Cardiac fibroblast (primary cell): ENCODE measurements at places on chromosomes 5 and 9.

DNA sequence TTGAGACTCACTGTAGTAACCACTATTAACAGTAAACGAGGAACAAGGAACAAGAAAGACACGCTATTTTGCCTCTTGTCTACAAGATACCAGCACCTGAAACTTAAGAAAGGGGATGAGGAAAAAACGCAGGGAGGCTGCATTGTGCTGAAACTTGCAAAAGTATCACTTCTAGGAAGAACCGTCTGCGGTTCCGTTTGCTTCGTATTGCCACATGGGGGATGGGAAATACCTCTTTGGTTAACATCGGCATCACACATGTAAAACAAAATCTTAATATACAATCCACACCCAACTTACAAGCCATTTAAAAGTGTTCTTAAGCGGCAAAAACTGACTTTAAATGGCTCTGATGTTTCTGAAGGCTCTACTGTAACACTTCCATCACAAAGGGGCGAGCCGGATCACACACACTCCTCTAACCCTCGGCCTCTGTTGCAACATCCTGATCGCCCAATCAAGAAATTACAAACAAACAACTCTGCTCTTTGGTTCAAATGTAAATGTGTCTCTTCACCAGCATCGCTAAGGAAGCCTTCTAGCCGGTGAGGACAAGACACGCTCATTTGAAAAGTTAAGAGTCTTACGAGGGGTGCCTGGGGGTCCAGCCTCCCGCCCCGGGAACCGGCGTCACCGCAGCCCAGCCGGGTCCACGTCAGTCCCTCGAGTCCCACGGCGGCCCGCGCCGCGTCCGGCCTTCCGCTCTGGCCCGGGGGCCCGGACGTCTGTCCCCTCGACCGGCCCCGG, 621 bp downstream of the SEC16A start:
- DNase-seq: peak; percentile 54

DNA sequence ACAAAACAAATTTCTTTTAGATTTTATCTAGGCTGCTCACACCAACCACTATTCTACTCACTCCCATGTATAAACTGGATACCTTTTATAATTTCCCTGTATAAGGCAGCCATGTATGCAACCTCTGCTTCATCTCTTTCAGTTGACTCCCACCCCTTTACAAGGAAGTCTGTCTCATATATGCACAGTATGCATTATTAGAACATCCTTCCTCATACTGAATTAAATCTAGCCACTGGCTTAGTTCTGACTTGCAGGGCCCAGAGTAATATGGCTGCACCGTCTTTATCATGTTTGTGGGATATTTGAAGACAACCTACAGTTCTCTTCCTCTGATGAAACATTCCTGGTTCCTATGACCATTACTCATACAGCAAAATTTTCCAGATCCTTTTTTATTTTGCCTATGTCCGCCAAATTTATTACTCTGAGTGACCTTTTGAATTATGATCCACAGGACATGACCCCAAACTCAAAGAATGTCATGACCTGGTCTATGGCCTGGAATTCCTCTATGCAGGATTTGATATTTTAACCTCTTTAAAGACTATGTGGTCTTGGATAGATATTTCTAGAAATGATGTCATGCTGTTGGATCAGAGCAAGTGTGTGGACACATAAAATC, 76.6 kb upstream of the ITGA1 start:
- DNase-seq: peak; percentile 49

DNA sequence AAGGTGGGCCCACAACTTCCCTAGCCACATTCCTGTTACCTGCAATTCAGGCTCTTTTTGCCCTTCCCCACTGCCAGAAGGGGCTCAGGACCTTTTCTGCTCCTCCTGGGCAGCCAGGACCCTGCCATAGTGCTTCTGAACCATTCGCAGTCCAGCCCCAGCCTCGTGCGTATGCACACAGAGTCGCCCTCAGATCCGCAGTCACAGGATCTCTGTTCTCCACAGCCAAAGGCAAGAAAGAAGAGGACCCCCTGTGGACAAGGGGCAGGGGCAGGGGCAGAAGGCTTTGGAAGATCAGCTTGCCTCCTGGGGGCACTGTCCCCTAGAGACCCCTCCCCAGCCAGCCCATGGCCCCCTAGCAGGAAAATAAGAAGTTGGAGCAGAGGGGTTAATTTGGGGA, 82.8 kb downstream of the PCDH1 start:
- DNase-seq: no peak

DNA sequence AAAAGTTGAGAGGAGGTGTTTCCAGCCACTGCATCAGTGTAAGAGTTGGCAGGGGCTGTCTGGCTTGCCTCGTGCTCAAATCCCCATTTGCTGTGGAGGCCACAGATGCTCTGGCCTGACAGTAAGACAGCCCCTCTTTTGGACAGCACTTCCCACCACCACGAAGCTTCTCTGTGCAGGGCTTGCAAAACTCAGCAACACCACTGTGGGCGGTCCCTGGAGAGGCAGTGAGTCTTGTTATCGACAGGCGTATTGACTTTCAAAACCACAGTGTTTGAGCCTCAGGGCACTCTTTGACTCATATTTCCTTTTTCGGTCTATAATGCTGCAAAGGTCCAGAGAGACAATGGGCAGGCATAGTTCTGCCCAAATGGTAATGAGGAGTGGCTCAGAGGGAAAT, 539.5 kb downstream of the EBF1 start:
- DNase-seq: peak; percentile 5

DNA sequence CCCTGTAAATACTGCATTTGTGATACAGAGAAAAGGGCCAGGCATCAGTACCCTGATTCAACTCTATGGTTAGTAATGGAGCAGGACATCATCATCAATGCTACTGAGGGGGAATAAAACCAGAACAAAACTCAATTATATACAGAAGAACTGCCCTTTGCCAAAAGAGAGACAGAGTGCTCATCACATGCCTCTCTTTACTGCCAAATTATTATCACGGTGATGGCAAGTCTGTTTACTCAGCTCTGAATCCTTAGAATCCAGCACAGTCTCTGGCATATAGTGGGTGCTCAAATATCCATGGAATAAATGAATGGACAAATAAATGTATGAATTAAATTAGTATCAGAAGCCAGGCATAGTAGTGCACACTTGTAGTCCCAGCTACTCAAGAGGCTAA, 130.2 kb downstream of the TTC39B start:
- DNase-seq: no peak
